ENCODE measurements at places on chromosomes 1 and 21.

GRCh38 chr1:239914751-239915231 is 176.9 kb upstream of the FMN2 start:
- DNase-seq = no peak

DNA sequence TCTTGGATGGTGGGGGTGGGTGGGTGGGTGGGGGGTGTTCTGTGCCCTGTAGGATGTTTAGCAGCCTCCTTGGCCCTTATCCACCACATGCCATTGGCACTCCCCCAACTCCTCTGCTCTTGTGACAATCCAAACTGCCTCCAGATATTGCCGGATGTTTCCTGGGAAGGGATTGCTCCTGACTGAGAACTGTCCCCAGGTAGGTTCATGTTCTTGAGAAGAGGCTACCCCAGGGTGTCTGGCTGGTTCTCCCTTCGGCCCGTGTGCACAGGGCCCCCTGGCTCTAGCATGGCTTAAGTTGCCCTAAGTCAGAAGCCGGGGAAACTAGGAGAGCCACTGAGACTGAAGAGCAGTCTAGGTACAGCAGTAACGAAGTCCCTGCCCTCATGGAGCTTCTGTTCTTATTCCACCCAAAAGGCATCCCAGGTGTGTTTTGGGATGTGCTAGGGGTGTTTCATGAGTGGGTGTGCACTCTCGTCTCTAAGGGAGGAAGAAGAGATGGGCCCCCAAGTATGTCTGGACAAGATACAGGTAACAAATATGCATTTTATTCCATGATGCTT is 19.8 kb upstream of the THRAP3 start:
- DNase-seq = no peak

DNA sequence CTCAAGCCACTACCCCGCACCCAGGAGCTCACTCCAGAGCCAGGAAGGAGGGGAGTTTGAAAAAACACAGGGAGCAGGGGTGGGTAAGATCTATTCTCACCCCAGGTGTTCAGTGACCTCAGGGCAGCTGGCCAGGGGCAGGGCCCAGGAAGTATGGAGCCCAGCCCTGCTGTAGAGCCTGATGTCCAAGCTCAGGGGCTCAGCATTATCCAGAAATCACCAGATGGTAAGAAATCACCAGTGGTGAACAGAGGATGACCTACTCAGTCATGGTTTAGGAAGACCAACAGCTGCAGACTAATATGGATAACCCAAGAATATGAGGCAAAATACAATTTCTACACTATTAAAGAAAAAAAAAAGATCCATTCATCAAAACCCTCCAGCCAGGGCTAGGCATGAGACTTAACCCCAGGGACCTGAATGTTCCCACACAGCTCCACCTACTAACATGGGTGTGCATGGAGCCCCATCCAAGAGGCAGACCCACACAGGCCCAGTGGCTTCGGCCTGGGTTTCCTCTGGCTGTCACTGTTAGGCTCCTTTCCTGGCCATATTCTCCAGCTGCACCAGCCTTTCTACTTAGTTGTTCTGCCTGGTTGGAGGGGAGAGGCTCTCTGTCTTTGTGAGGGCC is 67.6 kb downstream of the KCNN3 start:
- no peak for DNase-seq

GRCh38 chr1:17829579-17829978 is 74.4 kb downstream of the ACTL8 start:
- no peak for DNase-seq

GRCh38 chr1:154239491-154239890 is 18.7 kb downstream of the UBAP2L start:
- no peak for DNase-seq

GRCh38 chr1:228243093-228243492 is 35.2 kb downstream of the OBSCN start:
- no peak for DNase-seq

GRCh38 chr1:176789571-176790090 is 326.7 kb downstream of the PAPPA2 start:
- no peak for DNase-seq

DNA sequence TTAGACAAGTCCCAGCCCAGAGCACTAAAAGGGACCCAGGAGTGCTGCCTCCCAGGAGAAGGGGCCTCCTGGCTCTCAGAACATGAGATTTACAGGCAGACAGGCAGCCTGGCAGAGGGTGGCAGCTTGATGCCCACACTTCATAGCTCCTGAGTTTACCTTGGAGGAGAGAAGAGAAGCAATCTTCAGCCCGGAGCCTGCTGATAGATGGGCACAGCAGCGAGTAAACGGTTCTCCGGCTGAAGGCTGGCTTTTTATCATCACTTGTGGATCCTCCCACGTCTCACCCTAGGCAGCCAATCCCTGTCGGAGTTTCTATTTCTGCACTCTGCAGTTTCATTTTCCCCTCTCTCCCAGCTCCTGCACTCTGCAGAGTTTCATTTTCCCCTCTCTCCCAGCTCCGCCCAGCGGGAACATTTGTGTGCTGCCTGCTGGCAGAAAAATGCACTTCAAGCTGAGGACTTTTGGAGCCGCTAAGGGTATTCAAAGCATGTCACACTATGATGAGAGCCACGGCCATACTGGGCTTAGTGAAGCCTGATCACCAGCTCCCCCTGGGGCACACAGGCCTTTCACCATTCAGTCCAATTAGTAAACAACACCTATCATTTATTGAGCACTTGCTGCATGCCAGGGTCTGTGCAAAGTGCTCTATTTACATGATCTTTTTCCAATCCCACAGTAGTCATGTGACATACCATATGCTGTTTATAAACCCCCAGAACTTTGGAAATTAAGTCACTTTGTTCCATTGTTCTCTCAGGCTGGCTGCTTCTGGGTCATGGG is at the start of gene IFI6:
Gene IFI6, minus strand, starts transcription at position 229 of the 786 bp plus-strand sequence. CDS start 2,878 bp downstream, outside the sequence.
- DNase-seq = peak; percentile 79

DNA sequence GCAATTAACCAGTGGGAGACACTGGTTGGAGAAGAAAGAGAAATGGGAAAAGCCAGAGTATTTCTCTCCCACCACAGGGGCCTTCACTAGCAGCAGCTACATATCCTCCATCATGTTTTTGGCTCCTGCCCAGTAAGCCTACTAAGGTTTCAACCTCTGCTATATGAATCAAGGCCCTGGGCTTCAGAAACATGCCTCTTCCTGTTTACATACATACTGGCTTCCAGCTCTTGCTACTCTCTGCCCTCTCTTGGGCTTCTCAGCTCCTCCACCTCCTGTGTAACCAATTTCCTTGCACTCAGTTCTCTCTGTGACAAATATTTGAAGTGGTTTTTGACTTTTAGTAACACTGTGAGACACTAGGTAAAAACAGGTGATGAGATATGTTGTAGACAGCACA is 80.8 kb downstream of the LRRC7 start:
- DNase-seq = no peak

GRCh38 chr1:162678439-162678838 is 46.2 kb downstream of the DDR2 start:
- DNase-seq = no peak

GRCh38 chr1:89100412-89100811 is 25.5 kb downstream of the GBP2 start:
- no peak for DNase-seq

DNA sequence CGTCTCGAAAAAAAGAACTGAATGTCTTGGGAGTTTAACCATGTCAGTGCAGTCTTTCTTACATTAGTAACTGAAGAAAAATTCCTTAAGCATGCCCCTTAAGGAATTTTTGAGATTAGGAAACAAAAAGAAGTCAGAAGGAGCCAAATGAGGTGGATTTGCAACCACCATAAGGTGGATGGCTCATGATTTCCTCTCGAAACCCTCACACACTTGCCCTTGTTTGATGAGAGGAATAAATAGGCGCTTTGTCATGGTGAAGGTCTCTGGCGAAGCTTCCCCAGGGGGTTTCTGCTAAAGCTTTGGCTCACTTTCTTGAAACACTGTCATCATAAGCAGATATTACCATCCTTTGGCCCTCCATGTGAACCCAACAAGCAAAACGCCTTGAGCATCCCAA is 68.2 kb downstream of the POFUT2 start:
- DNase-seq = no peak

DNA sequence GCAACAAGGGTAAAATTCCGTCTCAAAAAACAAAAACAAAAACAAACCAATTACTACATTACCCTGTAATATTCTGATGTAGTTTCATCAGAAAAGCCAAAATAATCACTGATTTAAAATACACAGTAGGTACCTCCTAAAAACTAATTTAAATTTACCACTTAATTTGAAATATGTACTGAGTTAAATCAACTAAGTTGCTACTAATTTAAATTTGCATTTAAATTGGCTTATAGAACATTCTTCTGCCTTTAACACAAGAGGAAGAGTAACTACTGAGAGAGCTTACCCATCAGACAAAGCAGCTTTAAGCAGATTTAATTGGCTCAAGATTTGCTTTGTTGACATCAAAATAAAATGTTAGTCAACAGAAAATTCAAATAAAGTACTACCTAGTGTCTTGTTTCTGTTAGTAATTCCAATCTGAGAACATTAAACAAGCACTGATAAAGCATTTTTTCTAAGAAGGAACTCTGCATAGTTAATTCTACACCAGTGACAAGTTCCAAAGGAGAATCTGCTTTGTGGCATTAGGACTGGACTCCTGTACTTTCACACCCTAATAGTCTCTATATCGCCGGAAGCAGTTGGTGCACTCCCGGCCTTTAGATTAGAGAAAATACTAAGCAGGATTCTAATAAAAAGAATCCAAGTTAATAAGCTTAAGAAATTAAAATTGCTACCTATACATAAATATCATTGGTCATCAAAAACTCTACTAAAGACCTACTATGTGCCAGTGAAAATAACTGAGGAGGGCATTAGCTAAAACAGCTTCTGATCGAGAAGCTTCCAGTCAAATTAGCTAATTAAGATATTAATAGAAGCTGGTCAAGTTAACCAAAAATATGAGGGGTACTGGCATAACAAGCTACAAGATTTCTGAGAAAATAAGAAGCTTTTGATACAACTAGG is 8.4 kb downstream of the LUZP1 start:
- DNase-seq = no peak

DNA sequence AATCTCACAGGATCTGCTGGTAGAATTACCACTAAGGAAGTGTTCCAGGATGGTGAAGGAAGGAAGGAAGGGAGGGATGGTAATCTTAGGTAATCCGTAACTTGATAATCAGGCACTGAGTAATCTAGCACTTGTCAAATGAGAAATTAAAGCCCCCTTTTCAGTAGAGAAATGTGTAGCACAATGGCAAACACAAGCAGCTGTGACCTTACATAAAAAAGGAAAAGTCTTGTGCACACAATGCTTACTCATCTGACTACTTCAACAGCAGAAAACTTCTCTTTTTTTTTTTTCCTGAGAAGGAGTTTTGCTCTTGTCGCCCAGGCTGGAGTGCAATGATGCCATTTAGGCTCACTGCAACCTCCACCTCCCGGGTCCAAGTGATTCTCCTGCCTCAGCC is 6.1 kb downstream of the NUP210L start:
- no peak for DNase-seq

- no peak for DNase-seq
Observed at GRCh38 chr1:34650090-34650489, 104.8 kb upstream of the GJB5 start.

DNA sequence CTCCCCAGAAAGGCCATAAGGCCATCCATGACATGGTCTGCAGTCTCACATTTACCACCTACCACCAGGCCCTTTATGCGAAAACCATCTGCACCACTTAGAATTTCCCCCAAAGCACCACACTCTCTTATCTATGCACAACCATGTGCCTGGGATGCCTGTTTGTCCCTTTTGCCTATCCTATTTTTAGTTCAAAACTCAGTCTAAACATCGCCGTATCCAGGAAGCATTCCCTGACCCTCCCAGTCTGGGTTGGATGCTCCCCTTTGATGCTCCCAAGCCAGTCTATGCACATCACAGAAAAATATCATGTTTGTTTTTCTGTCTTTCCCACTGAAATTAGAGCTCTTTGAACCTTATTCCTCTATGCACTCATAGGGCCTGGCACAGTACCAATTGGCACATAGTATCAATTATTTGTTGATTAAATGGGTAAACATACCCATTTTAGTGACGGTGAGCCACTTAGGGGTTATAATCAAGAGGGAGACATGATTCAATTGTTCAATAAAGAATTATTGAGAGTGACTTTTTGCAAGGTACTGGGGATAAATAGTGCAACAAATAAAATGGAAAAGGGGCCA is 6.7 kb downstream of the MPL start:
- DNase-seq = no peak

- DNase-seq = peak; percentile 77
Observed at GRCh38 chr1:32334864-32335534, 1.0 kb downstream of the MARCKSL1 start.

- no peak for DNase-seq
Observed at GRCh38 chr1:217889401-217889800, 258.3 kb downstream of the SPATA17 start.

GRCh38 chr1:218488986-218489385 is 143.8 kb downstream of the TGFB2 start:
- no peak for DNase-seq

- DNase-seq = no peak
Observed at GRCh38 chr1:22431965-22432364, 19.7 kb upstream of the ZBTB40 start.

DNA sequence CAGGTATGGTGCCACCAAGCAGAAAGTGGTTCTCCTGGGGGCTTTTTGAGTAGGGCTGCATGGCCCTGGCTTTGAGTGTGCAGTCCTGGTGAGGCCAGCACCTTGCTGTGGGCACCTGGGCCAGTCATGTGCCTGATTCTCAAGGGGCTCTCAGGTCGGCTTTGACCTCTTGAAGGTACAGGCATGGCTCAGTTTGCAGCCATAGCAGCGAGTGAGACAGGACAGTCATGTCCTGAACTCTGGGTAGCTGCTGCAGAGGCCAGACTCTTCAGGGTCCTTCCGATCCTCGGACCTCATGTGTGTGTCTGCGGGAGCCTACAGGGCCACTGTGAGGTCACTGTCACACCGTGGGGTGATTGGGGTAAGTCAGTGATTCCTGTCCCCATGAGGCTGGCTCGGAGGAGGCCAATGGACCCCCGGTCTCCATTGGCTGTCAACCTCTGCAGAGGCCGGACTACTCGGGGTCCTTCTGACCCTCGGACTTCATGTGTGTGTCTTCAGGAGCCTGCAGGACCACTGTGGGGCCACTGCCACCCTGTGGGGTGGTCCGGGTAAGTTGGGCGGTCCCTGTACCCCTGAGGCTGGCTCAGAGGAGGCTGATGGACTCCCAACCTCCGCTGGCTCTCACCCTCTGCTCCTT is 95.2 kb upstream of the C1orf174 start:
- DNase-seq = no peak

GRCh38 chr1:3550511-3551289 is 60.6 kb downstream of the MEGF6 start:
- no peak for DNase-seq

DNA sequence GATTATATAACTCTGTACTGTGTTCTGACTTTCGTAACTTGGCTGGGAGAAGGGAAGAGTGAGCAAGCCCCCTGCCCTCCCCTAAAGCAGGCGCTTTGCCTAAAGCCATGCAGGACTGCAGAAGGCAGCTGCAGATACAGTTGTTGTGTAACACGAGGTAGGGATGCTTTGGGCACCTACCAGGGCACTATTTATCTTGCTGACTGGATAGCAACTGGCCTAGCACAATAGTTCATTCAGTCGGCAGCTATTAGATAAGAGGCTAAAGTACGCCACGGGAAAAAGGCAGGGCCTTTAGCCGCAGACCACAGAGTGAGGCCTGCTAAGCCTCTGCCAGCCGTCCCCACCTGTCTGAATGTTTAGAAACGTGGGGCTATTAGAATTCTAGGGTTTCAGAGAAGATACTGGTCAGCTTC is 80.9 kb downstream of the TTC3 start:
- no peak for DNase-seq

Data from activated T-cell treated with anti-CD3 and anti-CD28 coated beads, Interleukin-2, amount 50 U/mL, for 24 hours (primary cell).